ENCODE measurements at places on chromosomes 4 and X.

GRCh38 chrX:21490341-21490740 lies 116.1 kb downstream of the CNKSR2 start:
- DNase-seq = no peak

DNA sequence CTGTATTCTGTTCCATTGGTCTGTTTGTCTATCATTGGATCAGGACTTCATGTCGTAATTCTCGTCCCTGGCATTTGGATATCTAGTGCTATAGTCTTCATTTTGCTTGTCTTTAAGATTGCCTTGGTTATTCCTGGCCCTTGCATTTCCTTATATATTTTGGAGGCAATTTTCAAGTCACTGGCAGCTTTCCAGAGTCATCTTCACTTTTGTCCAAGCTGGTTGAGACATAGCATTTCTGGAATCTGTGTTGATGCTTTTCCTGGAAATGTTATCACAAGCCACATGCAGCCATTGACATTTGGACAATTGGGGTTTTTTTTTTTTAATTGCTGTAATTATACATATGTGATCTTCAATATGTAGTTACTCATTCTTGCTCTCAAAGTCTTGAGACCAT lies 45.2 kb upstream of the HGFAC start:
- no peak for DNase-seq

- peak; percentile 40 for DNase-seq
Measured at GRCh38 chr4:89438102-89438831, 130.7 kb upstream of the GPRIN3 start.

- DNase-seq = no peak
Measured at GRCh38 chr4:152128356-152128755, 367.5 kb upstream of the GATB start.

- no peak for DNase-seq
Measured at GRCh38 chr4:140057701-140058100, 96.3 kb downstream of the MAML3 start.
